ENCODE measurements at places on chromosomes 4 and X.
A peak's percentile ranks its signal among the peaks of the same experiment; 100 is the strongest.

DNA sequence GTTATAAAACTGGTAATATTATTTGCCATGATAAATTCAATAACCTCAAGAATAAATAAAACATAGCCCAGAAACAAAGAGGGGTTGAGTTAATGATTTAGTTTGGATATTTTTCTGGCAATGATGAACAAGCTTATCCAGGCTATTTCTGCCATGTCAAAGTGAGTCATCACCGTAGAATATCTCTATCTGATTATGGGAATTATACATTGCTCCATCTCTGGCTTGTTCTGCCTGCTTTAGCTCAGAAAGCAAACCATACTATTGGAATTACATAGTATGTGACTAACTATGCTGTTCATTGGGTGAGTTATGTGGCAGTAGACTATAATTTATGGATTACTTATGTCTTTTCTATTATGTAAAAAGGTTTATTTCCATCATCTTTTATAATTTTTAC lies 680.1 kb upstream of the AADAT start:
- no peak for DNase-seq

- no peak for DNase-seq
Observed at GRCh38 chr4:146186596-146186995, 11.1 kb downstream of the LSM6 start.

GRCh38 chrX:63961964-63962363 lies 176.9 kb upstream of the ARHGEF9 start:
- no peak for DNase-seq

- DNase-seq = no peak
Observed at GRCh38 chr4:168739886-168740285, 243.0 kb downstream of the PALLD start.

GRCh38 chr4:707929-708630 lies 2.4 kb downstream of the PCGF3 start:
- no peak for DNase-seq

DNA sequence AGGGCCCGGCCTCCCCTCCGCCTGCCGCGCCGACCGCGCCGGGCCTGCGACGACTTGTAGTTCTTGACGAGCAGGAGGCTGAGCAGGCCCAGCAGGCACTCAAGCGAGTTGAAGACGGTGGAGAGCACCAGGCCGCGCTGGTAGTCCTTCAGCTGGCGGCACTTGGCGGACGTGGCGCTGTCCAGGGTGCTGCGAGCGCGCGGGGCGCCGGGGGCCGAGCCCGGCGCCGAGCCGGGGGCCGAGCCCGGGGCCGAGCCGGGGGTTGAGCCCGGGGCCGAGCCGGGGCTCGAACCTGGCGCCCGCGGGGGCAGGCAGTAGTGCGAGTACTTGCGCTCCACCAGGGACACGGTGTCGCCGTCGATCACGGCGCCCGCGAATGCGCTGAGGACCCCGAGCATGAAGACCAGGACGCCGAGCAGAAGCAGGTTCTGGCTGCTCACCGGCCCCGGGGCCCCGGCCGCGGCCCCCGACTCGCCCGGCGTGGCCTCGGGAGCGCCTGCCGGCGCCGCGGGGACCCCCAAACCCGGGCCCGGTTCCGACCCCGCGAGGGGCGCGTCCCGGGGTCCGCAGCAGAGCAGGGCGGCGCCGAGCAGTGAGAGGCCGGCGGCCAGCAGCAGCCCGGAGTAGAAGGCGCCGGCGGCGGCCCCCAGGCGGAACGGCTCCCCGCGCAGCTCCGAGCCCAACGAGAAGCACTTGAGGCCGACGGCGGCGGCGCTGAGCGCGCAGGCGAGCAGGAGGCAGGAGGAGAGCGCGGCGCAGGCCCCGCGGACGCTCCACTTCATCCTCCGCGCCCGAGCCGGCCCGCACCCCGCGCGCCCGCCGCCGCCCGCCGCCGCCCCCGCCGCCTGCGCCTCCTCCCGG lies 584 bp downstream of the TMEM271 start:
- DNase-seq = peak; percentile 58

- DNase-seq = peak; percentile 45
Observed at GRCh38 chrX:10633722-10634121, 13.3 kb upstream of the MID1 start.

GRCh38 chr4:68718447-68719074 lies 48.1 kb upstream of the UGT2B15 start:
- no peak for DNase-seq

DNA sequence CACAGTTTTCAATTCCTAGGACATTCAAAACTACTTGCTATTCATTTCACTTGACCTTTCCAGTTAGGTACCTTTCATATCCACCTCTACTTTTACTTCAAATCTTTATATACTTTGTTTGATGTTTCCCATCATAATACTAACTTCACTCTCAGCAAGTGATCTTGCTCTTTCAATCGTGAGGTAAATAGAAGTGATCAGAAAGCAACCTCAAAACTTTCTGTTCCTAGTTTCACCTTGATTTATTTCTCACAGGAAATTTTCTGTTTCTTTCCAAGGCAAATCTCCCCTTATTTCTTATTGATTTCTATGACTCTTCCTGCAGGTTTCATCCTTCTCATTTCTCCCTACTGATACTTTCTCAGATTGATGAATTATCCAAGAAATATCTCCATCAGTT lies 623.5 kb downstream of the FSTL5 start:
- no peak for DNase-seq

GRCh38 chrX:140503714-140504351 lies 1.0 kb downstream of the SOX3 start:
- no peak for DNase-seq

GRCh38 chrX:94961730-94962129 lies 1287.7 kb downstream of the FAM133A start:
- DNase-seq = no peak

GRCh38 chr4:99868126-99868596 lies 26.1 kb downstream of the LAMTOR3 start:
- no peak for DNase-seq

- no peak for DNase-seq
Observed at GRCh38 chrX:43998374-43998773, 25.2 kb upstream of the NDP start.

DNA sequence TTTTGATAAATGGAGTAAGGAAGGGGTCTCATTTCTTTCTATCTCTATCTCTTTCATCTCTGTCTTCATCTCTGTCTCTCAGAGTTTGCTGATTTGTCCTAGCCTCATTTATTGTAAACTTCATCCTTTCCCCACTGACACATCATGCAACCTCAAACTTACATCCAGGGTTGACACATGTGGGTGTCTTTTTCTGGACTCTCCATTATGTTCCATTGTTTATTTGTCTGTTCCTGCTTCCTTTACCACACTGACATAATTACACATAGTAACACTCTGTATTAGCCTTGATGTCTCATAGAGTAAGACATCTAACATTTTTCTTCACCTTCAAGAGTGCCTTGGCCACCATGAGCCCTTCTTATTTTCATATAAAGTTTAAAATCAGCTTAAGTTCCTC lies 8.1 kb upstream of the SRD5A3 start:
- no peak for DNase-seq

GRCh38 chr4:56731857-56732256 lies 50.8 kb upstream of the HOPX start:
- DNase-seq = no peak

DNA sequence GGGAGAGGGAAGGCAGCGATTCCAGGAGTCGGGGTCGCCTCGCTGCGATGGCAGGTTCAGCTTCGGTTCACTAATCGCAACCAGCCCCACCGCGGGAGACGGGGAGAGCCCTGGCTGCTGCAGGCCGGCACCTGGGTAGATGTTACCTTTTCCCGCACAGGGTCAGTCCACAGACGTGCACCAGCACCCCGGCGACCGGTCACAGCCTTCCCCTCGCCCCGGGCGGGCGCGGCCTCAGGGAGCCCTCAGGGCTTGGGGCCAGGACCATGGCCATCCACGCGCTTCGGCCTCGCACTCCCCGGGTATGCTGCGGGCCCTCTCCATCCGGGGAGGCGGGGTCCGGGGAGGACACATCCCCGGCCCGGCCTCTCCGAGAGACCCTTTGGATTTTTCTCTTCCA lies 26.1 kb upstream of the EXOC1L start:
- no peak for DNase-seq

Data from hematopoietic multipotent progenitor cell (in vitro differentiated cells).